ENCODE measurements at places on chromosomes 2 and 18. TPM values are rescaled to one million over a fixed set of nuclear protein-coding genes. Genes with fewer than 3 reads are reported as not detected.

Gene ANKRD30BL
- total RNA-seq: not detected

Gene EPHA4
- 68.6 TPM for total RNA-seq

Gene FRZB
- total RNA-seq: not detected

Gene PRSS56
- total RNA-seq: not detected

Gene UGT1A3
- not detected for total RNA-seq

DNA sequence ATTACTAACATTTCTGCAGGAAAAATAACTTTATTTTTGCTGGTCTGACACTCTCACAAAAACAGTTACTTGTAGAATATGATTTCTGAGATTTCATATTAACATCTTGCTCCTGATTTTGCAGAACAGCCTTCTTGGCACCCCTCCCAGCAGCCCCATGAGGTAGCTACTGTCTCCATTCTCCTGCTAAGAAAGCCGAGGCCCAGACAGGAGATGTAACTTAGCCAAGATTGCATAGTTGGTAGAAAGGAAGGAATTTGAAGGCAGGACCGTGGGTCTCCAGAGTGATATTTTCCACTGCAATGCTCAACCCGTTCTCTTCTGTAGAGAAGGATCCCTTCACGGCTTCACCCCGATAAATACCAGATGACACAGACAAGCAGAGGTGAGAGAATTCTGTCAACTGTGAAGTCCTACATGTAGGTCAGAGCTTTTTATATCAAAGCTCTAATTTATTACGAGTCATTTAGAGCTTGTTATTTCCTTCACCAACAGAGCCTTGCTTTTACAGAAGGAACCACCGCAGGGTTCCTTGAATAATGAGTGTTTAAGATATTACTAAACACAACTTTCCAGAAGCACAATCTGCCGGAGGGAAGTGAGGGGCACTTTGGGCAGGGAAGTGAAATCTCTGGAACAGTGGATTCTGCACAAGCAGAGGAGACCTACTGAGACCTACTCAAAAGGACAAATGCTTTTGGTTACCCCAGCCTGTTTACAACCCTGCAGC is 48.0 kb upstream of the MYCN start:
- no peak for DNase-seq

GRCh38 chr2:207503234-207503633 is 26.5 kb upstream of the CREB1 start:
- DNase-seq: no peak

GRCh38 chr2:231387904-231388724 is 7.4 kb upstream of the B3GNT7 start:
- no peak for DNase-seq

GRCh38 chr2:96207073-96207773 is 1.4 kb downstream of the STARD7 start:
- DNase-seq: no peak

GRCh38 chr2:9207641-9208311 is 1.2 kb downstream of the ASAP2 start:
- no peak for DNase-seq

DNA sequence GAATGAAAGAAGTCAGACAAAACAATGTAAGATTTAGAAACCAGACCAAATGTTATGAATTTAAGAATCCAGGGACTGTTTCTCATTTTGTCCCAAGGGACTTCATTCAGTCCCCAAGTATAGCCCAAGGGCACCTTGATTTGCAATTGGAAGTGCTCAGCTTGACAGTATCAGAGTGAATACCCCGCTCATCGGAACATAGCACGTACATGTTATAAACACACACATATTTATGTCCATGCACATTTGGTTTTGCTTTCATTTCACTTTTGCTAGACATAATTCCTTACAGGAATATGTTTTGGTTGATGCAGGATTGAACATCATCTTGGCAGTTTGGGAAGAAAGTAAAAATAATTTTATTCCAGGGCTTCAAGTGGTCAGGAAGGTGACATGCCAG is 100.2 kb downstream of the PID1 start:
- DNase-seq: no peak

DNA sequence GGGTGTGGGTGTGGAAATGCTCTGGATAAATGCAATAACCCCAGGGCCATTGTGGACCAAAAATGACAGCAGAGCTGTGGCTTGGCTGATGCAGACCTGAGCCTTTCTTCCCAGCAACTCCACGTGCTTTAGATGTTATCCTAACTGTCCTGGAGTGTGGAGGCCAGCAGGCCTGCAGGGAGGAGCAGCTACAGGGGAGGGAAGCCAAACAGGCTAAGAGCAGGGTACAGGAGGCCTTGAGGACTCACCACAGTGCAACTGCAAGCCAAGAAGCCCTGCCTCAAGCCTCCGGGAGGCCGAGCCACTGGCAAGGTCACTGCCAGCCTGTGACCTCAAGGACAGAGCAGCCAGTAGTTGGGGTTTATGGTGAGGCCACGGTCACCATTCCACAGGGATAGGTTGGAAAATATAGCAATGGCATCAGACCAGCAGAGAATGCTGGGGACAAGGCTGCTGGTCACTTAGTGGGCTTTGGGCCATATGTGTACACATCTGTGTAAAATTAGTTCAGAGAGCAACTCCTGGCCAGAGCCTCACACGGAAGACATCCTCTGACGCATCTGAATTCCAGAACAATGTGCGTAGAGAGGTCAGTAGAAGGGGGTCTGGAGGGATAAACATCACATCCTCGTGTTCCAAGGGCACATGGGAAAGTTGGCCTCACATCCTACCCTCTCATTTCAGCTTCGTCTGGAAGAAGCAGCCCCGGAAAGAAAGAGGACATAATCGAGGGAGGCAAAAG is 76.2 kb upstream of the UPP2 start:
- no peak for DNase-seq

- no peak for DNase-seq
These were observed 184.7 kb downstream of the CD226 start for GRCh38 chr18:69763002-69763401.

DNA sequence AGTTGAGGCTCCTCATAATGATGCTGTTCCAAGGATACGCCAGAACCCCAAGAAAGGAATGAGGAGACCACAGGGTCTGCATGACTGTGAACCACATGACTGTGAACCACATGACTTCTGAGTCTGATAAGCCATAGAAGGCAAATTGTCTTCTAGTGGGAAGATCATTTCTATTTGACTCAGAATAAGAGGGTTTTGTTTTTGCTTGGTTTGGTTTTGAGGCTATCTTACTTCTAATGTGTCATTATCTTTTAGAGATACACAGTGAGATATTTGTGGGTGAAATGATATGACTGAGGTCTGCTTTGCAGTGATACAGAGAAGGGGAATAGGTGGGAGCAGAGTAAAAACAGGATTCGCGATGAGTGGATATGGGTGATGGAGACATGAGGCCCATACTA is 28.9 kb upstream of the BCL2L11 start:
- DNase-seq: no peak

DNA sequence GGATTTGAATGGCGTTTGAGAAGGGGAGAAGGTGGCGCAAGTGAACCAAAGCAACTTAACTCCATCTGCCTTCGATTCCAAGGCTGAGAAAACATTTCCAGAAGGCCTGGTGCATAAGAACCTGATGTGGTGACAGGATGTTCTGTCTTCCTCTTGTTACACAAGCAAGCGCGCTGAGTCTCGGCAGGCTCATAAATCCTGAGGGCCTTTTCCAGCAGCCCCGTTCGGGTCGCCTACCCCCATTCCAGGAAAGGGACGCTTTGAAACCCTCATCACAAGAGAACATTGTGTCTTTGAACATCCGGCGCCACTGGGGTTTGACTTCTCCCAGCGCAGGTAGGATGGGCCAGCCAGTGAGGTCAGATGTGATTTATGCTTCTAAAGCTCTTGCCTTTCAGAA is 403.5 kb downstream of the SETBP1 start:
- DNase-seq: no peak

DNA sequence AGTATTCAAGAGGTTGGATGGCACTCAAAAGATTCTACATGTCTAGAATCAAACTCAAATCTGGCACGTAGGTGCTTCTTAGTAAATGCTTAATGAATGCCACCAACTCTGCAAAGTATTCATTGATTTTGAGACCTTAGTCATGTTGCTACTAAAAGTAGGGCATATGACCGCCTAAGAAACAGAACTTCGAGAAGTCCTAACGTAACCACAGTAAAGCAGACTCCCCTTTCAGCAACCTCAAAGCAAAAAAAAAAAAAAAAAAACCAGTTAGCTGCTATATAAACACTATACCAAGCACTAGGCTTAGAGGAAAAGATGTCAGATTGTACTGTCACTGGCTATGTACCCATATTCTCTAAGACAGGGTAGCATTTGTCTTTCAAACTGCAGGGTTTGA is 33.9 kb downstream of the PTCD3 start:
- DNase-seq: peak; percentile 17
